ENCODE measurements at places on chromosomes 11 and 22.
A peak's percentile ranks its signal among the peaks of the same experiment; 100 is the strongest.

DNA sequence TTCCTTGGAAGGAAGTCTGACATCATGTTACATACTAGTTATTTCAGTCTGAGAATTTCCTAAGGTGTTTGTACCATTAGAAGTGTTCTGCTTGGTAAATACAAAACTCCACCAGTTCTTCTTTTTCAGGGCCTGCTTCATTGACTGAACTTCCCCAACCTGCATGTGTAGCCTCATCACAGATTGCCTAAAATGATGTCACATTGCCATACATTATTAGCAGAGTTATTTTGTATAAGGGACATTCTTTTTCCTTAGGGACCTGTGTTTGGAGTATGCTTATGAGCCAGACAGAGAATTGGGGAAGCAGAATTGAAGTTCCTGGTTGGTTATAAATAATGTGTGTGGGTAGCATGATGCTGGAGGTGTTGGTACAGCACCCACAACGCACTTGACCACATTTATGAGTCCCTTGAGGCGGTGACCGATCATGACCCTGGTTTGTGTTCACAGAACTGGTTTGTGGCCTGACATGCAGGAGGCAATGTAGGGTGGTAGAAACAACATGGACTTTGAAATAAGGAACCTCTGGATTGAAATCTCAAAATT lies 16.4 kb upstream of the MMP7 start:
- DNase-seq = no peak

GRCh38 chr11:45647786-45648185 lies 17.6 kb downstream of the CHST1 start:
- DNase-seq = no peak

GRCh38 chr11:1350086-1350725 lies 39.5 kb upstream of the BRSK2 start:
- DNase-seq = no peak

DNA sequence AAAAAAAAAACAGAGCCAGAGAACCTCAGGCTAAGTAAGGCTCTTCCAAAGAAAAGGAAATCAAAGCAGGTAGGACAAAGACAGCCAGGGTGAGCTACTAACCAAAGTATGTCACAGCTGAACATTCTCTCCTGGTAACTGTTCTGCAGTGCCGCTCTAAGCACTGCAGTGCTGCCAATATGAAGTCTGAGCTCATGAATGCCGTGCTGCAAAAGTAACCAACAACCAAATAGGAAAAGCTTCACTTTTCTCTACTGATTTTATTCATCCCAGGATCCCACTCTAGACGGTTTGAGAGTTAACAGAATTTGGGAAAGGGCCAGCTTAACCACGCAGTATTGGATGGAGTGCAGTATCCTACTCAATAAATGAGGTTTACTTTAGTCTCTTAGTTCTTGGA lies 3.5 kb downstream of the SIK3 start:
- DNase-seq = peak; percentile 81

DNA sequence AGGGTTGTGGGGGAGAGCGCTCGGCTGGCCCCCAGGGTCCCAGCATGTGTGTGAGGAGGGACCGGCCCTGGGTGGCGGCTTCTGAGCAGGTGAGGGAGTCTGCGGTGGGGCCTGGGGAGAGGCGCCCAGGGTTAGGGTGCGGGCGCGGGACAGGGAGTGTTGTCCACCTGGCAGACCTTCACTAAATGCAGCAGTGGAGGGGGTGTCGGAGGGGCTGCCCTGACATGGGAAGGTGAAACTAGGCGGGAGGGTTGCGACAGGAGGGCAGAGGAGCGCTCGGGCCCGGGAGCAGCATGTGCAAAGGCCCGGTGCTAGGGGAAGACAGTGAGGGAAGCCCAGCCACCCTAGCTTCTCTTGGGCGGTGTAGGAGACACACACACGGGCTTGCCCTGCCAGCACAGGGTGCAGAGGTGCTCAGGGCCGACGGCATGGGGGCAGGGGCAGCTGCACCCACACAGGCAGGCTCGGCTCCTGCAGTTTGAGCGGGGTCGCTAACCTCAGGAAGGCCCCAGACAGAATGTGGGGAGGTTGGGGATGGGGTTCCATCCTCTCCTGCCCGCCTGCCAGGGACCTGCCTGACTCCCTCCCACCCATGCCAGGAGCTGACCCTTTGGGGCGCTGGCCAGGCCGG lies 22.2 kb downstream of the OTUB1 start:
- no peak for DNase-seq

- DNase-seq = peak; percentile 61
Observed at GRCh38 chr11:125062931-125063428, at the start of gene SLC37A2. Gene SLC37A2, plus strand, starts transcription at chr11:125063305. Its CDS starts 63 bp downstream, at chr11:125063368.

GRCh38 chr11:75073459-75074190 lies 23.1 kb downstream of the OR2AT4 start:
- DNase-seq = no peak

Data from fibroblast of lung (primary cell).